ENCODE measurements at places on chromosomes 6 and 20.

DNA sequence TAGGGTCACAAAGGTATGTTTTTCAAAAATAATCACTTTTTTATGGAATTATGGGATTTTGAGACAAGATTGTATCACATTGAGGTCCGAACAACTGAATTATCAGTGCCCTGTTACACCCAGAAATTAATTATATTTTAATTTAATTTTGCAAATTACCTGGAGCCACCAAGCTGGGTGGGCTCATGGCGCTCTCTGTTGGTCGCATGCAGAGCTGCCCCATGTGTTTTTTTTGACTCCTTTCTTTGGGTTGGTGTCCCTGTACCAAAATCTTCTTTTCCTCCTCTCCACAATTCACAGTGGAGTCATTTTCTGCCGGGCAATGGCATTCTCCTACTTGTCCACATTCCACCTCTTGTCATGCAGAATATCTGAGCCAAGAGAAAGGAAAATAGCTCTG is 38.9 kb upstream of the FRMD1 start:
- DNase-seq: no peak

GRCh38 chr6:137175157-137175867 is 1.9 kb upstream of the IL22RA2 start:
- no peak for DNase-seq

DNA sequence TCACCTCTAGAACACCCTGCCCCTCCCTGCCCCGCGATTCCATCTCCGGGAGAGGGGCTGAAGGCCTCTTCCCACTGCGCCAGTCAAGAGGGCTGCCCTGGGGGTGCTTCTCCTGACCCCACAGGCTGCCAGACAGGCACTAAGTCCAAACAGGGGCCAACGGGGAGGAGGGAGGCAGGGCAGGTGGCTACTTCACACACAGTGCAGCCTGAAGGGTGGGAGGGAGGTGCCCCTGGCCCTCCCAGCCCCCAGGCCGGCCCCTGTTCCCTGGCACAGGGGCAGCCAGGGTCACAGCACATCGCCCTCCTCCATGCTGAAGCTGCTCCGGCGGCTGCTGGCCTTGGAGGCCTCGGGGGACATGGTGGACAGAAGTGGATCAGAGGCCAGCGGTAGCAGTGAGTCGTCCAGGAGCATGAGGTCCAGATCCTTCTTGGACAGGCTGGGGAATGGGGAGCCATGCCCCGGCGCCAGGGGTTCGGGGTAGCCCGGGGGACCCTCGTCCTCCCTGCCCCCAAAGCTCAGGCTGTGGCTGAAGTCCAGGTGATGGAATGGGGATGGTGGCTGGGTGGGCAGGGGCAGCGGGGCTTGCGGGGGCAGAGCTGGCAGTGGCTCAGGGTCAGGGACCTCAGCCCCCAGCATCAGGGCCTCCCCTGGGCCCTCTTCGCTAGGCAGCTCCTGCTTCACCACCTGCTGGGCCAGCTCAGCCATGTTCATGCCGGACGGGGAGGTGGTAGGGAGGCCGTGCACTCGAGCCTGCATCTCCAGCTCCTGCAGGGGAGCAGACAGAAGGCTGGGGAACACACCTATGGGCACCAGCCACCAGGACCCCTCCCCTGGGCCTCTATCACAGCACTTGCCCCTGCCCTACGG is 46.3 kb downstream of the MDFI start:
- no peak for DNase-seq

GRCh38 chr20:44173116-44173515 is 13.9 kb downstream of the JPH2 start:
- DNase-seq: no peak

DNA sequence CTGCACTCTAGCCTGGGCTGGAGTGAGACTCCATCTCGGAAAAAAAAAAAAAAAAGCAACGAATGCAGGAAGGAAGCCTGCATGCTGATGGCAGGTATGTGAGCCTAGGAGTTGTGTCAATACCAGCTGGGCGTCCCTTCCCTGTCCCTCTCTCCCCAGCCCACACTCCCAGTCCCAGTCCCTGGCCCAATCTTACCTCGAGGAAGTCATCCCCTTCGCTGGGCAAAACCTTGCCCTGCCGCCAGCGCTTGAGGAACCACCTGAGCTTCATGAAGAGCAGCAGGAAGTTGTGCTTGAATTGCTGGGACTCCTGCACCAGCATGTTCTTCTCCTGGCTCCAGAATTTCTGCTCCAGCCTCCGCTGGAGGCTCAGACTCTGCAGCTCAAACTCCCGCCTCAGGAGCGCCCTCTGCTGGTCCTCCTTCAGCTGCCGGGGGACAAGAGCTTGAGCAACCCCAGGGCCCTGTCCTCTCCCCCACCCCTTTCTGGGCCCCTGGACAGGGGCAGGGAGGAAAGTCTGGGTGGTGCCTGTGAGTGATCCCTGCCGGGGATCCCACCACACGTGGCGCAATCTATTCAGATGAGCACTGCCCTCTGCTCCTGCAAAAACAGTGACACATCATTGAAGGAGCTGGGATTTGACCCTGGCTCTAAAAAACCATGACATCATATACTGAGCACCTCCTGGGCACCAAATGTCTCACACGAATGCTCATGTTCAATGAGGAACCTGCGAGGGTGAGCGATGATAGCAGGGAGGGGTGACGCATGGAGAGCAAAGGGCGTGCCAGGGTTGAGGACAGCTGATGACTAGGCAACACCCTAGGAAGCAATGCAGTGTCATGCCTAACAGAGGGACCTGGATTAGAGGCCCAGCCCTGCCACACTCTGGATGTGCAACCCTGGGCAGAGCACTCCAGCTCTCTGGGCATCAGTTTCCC is 35.0 kb upstream of the DSN1 start:
- DNase-seq: peak; percentile 88

DNA sequence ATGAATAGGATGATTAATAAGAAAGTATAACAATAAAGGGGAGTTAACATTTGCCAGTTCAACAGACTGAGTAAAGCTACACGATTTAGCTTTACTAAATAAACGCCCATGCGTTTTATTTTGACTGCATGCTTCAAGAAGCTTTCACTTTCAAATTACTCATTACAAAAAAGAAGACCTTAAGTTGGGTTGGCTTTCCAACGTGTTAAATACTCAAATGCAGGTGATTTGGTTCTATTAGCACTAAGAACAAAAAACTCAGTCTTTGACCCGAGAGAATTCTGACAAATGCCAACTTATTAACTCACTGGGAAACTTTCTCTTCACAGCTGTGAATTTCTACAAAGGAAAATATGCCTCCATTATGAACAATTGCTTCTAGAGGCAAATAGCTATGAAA is 24.8 kb downstream of the RNF146 start:
- DNase-seq: no peak

DNA sequence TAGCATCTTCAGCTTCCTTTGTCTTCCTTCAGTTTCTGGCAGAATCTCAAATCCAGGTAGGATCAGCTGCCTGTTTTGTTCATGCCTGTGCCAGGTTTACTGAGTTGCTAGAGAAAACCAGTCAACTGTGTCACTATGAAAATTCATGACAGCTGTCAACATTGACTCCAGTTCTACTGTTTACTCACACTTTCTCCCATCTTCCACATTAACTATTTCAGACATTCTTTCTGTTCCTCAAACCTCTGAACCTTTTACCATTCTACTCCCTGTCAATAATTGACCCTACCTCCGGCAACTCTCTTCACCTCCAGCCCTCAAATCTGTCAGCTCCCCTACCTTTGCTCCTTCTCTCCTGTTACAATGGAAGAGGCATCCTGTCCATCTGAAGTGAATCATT is 8.5 kb downstream of the ENPP4 start:
- DNase-seq: no peak

GRCh38 chr6:126131246-126131645 is 144.9 kb downstream of the TRMT11 start:
- no peak for DNase-seq

DNA sequence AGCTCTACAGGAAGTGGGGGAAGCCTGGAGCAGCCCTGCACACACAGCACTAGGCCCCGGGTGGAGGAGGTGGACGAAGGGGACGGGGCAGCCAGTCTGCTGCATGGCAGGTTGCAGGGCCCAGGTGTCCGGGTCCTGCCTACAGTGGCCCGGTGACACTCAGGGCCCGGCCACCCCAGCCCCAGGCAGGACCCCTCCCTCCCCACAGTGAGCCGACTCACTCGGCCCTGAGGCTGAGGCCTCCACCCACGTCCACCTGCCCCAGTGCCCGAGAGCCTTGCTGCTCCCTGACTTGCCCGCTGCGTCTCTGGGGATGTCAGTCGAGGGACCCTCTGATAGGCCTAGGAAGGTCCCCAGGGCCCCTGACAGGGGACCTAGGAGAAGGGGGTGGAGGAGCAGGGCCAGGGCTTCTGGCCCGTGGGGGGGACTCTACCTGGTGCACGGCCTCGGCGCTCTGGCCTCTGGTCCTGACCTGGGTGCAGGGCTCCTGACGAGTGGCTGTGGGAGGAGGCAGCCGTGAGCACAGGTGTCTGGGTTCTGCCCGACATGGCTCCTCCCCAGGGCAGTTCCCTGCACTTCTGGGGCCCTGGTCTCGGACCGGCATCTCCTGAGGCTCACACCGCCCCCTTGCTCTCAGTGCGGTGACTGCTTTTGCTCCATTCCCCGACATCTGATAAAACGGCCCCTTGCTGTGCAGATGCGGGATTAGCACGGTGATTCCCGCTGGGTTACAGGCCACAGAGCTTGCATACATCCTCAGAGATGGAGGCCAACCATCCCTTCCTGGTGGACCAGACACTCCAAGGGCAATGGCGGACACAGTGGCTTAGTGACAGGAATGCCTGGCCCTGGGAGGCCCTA is 20.1 kb downstream of the FRMD1 start:
- no peak for DNase-seq

GRCh38 chr6:167420177-167420576 is 95.3 kb downstream of the TTLL2 start:
- DNase-seq: no peak

DNA sequence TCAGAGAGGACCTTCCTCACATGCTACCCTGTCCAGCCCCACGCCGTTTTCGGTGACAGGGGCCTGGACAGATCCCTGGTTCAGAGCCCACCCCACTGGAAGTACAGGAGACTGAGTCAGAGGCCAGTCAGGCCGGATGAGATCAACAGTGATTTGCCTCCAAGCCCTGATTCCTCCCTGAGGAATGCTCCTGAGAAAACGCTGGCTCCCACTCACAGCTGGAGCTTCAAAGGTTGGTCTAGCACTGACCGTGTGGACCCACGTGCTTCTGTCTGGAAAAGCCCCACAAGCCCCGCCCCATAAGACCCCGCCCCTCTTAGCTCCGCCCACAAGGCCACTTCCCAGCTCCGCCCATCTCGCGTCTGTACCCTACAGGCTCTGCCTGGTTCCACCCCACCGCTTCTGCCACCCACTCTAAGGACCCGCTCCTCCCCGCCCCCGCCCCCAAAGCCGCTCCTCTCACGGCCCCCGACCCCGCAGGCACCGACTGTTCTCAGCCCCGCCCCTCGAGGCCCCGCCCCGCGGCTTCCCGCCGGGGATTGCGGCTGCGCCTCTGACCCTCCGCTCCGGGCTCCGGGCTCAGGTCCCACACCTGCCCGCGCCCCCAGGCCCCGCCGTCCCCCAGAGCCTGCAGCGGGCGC is 64.9 kb upstream of the BHLHE23 start:
- peak; percentile 43 for DNase-seq

DNA sequence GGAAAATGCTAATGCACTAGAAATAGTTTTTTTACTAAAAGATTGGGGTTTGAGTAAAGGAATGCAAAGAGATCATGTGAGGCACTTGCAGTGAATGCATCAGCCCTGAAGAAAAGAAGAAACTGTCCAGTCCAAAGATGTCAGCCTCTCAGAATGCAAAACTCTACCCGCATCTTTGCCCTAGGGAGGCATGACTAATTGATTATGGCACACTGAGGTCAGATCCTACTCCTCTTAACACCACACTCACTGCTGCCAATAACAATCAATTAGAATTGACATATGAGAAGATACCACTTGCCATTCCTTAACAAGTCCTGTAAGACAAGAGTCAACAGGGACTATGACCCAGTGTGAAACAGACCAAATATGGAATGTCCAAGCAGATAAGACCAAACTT is 262.3 kb upstream of the PLN start:
- no peak for DNase-seq

DNA sequence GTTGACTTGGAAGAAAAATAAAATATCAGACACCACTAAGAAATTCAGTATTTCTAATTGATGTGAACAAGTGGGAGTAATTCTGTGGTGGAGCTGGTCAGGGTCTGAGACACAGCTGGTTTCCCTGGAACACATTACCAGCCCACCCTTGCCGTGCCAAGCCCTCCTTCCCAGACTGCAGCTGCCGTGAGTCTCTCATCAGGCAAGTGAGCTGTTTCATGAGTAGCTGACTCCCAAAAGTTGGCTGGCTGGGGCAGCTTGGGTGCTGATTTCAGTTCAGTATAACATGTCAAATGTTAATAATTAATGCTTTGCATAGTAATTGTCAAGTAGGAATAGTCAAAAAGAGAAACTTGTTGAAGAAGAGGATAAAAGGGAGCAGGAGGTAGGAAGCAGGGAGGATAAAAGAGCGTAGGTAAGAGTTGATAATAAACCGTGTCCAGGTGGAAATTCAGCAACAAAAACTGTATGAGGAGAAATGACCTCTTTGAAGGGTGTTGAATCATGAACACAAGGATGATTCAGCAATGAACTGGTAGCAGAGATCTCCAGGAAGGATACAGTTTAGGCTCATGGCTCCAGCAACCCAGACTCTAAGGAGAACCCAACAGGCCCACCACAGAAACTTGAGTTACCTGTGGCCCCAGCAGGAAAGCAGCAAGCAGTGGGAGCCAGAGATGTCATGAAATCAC is 110.9 kb upstream of the SSTR4 start:
- no peak for DNase-seq

GRCh38 chr6:128208851-128209580 is 308.2 kb upstream of the THEMIS start:
- no peak for DNase-seq

DNA sequence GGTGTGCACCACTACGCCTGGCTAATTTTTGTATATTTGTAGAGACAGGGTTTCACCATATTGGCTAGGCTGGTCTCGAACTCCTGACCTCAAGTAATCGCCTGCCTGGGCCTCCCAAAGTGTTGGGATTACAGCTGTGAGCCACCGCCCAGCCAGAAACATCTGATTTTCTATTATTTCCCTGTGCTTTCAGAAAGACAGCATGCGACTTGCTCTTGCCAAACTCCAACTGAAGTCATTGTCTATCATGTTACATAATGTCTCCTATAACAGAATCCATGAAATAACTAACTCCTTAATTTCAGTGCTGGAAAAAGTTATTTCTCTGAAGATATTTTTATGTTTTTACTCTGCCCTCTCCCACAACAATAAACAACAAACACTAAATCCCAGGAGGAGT is 8.5 kb downstream of the RMND1 start:
- DNase-seq: no peak

- no peak for DNase-seq
Observed at GRCh38 chr20:36666181-36666740, 20.3 kb upstream of the SLA2 start.

DNA sequence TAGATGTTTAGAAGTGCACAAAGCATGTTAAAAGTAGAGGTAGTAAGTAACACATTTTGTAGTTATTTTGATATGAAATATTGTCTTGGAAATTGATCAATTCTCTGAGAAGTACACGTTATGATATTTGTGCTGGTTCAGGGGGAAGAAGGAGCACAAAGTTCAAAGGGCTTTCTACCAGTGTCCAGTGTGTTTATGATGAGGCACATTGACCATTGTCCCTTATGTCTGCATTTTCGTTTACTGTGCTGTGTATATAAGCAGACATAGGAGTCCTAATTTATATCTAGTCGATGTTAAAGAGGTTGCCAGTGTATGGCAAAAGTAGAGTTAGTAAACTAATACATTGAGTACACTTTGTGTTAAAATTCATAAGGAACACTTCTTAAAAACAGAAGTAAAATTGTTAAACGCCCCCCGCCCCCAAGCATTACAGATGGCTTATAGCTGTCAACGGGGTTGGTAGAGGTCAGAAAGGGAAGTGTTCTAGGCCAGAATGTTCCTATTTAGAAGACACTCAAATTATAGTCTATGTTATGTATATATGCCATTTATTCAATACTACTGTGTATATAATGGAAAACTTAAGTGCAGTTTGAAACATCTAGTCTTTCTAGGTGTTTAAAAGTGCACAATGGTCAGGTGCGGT is 13.3 kb upstream of the HMGN4 start:
- DNase-seq: no peak
